Activated CD4-positive, alpha-beta T cell treated with anti-CD3 and anti-CD28 coated beads, Interleukin-2, amount 50 U/mL, for 48 hours (primary cell): ENCODE measurements at places on chromosomes 11 and 22.

DNA sequence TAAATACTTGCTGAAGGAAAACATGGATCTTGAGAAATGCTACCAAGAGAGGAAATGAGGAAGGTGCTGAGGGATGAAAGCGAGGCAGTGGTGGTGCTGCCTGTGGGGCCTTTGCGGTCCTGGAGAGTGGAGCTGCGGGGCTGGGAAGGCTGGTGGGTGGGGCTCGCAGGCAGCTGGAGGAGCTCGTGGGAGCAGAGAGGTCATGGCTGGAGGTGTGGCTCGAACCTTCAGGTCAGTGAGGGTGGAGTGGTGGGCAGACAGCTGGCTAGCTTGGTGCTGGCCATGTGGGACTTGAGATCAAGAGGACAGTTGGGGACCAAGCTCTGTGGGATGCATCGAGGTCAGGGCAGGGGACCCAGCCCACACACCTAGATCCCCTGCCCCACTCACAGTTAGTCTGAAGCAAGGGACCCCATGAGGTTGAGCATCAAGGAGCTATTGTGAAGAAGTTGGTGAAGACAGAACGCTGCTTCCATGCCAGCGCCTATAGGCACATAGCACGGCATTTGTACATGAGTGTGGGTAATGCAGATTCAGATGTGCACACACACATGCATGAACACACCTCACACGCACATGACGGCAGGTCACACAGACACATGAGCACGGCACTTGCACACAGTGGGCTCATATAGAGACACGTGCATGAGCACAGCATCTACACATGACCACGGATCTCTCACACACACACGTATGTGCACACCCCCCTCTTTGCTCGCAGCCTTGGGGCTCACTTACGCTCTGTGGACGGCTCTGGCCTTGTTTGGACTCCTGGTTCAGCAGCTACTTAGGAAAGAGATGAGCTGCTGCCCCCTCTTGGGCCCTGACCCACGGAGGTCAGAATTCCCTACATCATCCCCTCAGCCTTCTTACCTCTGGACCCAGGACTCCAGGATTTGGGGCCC, 30.4 kb downstream of the SHANK3 start:
- DNase-seq: no peak

GRCh38 chr11:20661445-20661844, 7.9 kb upstream of the NELL1 start:
- no peak for DNase-seq

- DNase-seq: no peak
These were observed 103.7 kb downstream of the CCDC81 start for GRCh38 chr11:86478348-86478747.

DNA sequence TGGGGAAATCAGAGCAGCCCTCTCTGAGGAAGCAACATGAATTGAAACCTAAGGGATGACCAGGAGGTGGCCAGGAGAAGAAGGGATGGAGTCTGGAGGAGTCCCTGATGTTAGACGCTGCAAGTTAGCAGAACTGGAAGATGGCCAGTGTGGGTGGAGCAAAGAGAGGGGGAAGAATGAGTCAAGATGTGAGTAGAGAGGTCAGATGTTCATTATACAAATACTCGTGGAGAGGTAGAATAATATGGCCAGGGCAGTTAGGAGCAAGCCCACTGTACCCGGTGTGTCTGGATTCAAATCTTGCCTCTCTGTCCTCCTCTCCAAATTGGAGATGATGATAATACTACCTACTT, 242.0 kb downstream of the TENM4 start:
- DNase-seq: no peak

GRCh38 chr11:105071089-105071732, 26.1 kb upstream of the CARD16 start:
- no peak for DNase-seq
